ENCODE measurements at places on chromosomes 4 and X. TPM values are rescaled to one million over a fixed set of nuclear protein-coding genes. Genes with fewer than 3 reads are reported as not detected.

The BRS3 gene
- not detected for total RNA-seq

The NAAA gene
- total RNA-seq: 1.4 TPM

The ARMCX1 gene
- total RNA-seq: 23.9 TPM

The MSX1 gene
- total RNA-seq: 12.0 TPM

The CAMK2D gene
- total RNA-seq: 19.9 TPM

The NUDT10 gene
- not detected for total RNA-seq

The AGA gene
- 19.0 TPM for total RNA-seq

The SUPT20HL2 gene
- total RNA-seq: not detected

The AWAT2 gene
- not detected for total RNA-seq

The FAAH2 gene
- not detected for total RNA-seq

The CXCL13 gene
- total RNA-seq: not detected

The EFNB1 gene
- total RNA-seq: 49.6 TPM

The ADGRG2 gene
- total RNA-seq: 0.46 TPM

The HTN1 gene
- total RNA-seq: not detected

- no peak for DNase-seq
Observed at GRCh38 chr4:137200322-137200721, 332.0 kb downstream of the PCDH18 start.

- DNase-seq: no peak
Observed at GRCh38 chrX:65726715-65727114, 59.3 kb downstream of the MSN start.

DNA sequence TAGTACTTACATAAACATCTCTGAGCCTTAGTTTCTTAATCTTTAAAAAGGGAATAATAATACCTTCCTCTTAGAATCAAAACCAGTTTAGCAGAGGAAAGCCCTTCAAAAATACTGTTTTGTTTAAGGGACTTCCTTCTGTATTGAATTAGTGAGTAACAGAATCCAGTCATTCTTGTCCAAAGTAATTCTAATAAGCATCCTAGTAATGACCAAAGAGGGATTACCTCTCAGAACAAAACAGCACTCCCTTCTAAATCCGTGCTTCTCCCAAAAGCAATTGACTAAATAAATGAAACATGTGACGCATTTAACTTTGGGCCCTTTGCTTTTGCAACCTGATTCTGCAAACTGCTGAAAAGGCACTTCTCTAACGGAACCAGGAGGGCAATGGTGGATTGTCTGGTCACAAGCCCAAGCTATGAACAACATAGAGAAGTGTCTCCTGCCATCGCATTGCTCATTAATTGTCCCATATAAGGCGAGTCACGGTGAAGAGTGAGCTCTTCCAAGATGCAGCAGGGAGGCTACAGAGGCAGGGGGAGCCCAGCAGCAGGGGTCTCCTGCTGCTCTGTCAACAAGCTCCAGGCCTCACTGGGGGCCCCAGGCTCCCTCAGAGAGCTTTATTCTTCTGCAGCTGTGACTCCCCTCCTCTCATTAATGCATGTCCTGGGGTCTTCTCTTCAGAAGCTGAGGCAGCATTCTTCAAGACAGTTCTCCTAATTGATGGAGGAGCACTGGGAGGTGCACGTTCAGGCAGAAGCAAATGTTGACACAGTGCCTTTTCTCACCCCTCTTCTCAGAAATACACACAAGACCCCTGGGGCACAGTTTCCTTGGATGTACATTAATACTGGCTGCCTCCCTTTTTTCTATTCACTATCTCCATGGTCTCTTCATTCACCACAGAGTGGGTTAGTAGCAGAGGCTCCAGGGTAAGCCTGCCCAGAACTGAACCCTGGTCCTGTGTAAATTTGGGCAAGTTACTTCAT, 419.6 kb upstream of the RASGEF1B start:
- DNase-seq: no peak

DNA sequence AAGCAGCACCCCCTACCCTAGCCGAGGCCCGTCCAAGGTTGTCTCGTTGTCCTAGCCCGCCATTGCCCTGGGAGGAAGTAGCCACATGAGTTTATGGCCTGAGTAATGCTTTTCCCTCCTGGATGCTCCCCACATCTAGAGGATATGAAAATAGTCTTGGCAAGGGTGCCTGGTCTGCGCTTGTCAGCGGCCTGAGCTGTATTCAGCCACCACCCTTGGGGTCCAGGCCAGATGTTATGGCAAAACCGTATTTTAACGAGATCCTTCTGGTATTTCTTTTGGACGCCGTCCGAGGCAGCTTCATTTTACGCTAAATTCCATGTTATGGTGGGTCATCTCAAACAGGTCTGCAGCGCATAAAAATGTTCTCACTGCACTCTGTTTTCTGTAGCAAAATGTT, 89.3 kb downstream of the GPR143 start:
- DNase-seq: no peak

DNA sequence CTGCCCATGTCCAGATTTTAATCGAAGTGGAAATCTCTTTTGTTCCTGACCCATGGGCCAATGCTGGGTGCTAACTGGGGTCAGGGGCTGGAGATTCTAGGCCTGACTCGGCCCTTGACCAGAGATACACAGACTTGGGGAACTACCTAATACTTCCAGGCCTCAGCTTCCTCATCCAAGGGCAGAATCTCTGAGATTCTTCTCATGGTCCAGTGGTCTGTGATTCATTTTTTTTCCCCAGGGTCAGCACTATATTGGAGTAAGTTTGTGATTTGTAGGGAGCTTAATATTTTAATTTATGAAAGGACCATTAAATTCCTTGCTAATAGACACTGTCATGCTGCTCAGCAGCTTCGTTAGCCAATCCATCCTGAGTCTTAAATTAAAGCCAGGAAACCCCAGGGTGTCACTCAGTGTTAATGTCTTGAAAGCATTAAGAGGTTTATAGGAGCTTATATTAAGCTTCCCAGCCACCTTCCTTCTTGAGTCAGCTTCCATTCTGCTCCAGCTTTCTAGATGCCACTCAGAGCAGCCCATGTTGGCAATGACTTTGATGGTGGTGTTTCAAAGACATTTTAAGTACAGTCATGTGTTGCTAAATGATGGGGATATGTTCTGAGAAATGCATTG, 27.0 kb upstream of the PROM1 start:
- DNase-seq: no peak

GRCh38 chr4:98006060-98006459, 137.2 kb downstream of the STPG2 start:
- no peak for DNase-seq

DNA sequence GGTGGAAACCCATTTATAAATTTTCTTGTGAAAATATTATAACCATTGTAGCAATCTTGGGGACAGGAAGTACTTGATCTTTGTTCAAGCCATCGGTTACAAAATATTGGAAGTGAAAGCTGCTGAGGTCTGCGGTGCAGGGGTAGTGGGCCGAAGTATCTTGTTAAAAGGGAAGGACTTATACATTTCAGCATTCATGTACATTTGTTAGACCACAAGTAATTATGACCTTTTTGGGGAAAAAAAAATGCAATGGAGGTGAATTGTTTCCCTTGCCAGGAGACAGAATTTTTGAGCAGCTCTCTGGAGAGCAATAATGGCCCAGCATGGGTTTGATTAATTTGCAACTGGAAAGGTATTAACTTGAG, 121.3 kb downstream of the EGF start:
- DNase-seq: no peak

- peak; percentile 71 for DNase-seq
Observed at GRCh38 chr4:83320548-83320947, 14.1 kb downstream of the HPSE start.

GRCh38 chr4:140645614-140646412, 77.1 kb upstream of the UCP1 start:
- DNase-seq: no peak

DNA sequence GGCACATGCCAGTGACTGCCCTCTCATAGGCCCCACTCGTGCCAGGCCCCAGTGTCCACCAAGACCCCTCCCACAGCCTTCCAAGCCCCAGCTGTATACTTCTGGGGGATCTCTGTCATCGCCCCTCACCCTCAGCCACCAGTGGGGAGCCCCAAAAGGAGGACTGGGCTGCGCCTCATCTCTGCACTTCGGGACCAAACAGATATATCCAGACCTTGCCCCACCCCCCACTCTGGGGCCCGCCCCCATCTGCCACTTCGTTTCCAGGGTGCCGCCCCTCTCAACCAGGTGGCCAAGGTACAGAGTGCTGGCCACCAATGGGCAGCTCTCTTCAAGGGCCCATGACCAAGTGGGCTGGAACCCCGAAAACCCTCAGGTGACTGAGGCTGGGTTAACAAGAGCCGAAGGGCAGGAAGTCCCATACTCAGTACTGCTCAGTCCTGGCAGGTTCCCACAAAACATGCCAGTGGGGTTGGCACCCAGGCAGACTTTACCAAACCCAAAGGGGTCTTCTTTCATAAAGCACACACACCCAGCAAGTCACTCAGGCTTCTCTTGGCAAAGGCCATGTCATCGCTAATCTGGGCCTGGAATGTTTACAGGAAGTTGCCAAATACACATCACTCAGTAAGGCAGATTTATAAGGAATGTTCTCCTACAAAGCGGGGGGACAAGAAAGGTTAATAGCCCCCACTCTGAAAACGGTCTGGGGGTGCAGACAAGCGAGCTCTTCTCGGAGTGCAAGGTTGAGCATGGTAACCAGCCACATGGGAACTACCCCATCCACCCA, 4.4 kb downstream of the ZFYVE28 start:
- DNase-seq: no peak

- no peak for DNase-seq
Observed at GRCh38 chrX:6203462-6204215, 25.0 kb downstream of the NLGN4X start.

DNA sequence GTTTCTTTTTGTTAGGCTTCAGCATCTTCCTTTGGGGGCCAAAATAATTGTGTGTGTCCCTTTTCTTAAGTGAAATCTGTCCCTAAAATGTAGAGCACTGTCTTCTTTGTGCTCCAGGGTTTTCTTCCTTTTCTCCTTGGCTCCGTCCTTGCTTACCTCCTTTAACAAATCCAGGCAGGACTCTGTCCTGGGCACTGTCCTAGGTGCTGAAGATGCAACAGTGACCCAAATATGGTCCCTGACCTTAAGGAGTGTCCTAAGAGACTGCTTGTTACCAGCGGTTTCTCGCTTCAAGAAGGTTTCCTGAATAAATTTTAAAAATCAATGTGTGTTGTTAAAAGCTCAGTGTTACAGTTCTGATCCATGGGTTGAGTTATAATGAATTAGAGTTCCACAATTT, 471.8 kb downstream of the KCNIP4 start:
- DNase-seq: no peak

GRCh38 chrX:131987252-131987651, 35.9 kb upstream of the STK26 start:
- no peak for DNase-seq

- DNase-seq: no peak
Observed at GRCh38 chrX:97938706-97939105, 1055.0 kb downstream of the RPA4 start.

GRCh38 chrX:10654960-10655359, 34.6 kb upstream of the MID1 start:
- no peak for DNase-seq

- no peak for DNase-seq
Observed at GRCh38 chr4:70280567-70280966, 38.2 kb downstream of the CSN3 start.

DNA sequence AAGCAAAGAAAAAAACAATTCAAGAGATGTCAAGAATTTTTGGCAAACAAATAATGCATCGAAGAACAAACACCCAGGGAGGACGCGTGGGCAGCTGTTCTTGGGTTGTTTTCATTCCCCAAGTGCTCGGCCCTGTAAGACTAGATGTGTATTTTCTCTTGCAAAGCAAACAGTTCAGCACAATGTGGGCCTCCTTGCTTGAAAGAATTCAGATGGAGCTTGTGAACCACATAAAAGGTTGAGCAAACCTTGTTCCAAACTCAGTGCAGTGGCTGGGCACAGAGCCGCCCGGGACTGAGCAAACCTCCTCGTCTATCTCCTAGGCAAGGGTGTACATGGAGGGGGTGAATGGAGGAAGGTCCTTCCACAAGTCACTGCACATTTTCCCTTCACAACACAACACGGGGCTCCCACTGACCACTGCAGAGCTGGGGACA, 82.4 kb downstream of the HTRA3 start:
- no peak for DNase-seq

DNA sequence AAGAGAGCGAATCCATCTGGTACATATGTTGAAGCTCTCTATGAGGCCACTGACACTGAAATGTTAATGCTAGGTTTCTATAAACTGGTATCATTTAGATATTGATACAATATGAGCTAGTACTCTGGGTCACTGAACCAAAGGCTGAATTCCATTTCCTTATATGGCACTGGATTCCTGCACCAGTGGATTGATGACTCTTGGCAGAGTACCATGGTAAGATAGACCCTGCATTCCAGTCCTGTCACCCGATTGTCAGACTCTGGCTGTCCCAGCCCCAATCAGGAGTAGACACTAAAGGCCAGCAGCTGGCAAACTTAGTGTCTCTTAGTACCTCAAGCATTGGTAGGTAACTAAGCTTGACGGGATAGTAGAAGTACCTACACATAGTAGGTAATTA, 44.0 kb upstream of the EOLA2 start:
- no peak for DNase-seq

GRCh38 chr4:140556372-140557085, 12.2 kb downstream of the UCP1 start:
- no peak for DNase-seq

GRCh38 chr4:2689825-2690700, 66.1 kb downstream of the TNIP2 start:
- no peak for DNase-seq

GRCh38 chr4:105624530-105624929, 72.1 kb downstream of the ARHGEF38 start:
- peak; percentile 90 for DNase-seq

DNA sequence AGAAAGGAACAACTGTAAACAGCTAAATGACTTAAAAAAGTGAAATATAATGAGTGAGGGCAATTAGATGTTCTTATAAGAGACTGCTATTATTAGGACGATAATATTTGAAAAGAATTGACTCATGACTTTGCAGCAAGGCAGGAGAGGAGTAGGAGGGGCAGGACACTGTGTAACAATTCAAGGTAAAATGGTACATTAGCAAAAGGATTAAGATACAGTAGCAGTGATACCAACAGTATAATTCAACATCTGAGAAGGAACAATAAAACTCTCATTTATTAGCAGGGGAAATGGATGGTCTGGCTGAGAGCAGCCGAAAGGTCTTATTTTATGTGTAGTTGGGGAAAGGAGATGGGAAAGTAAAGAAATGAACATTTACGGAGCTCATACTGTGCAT, 315.5 kb upstream of the BOD1L1 start:
- DNase-seq: no peak

- DNase-seq: peak; percentile 57
Observed at GRCh38 chrX:45806410-45807121, 605.9 kb upstream of the DIPK2B start.

Measured in MG63 (cell line).